RCC 7860 (cell line): ENCODE measurements at places on chromosomes 11 and 22.

- no peak for DNase-seq
Measured at GRCh38 chr11:111324277-111324720, 26.0 kb downstream of the POU2AF3 start.

DNA sequence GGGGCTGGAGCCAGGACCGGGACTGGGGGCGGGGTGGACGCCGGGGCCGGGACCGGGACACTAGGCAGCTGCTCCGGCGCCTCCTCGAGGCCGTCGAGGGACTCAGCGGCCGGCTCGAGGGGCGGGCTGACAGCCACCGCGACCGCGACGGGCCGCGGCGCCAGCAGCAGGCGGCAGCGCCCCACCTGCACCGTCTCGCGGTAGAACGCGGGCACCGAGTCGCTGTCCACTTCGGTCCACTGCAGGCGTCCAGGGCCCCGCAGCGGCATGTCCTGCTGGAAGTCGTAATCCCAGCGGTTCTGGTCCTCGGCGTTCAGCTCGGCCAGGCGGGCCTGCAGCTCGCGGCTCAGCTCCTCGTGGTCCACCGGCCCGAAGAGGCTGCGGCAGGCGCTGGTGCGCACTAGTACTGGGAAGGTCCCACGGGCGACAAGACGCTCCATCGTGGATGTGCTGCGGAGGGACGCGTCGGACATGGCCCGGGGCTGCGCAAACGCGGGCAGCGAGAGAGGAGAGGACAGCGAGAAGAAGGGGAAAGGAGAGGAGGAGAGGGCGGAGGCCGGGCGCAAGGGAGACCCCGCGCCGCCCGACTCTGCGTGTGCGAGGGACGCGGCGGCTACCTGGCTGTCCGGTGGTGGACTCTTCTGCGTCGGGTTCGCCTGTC is 428 bp downstream of the CDKN1C start:
- no peak for DNase-seq

GRCh38 chr11:4064278-4064955 is 30.2 kb upstream of the RRM1 start:
- DNase-seq, result no peak

- no peak for DNase-seq
Measured at GRCh38 chr11:58616594-58616993, 5.9 kb upstream of the CNTF start.

DNA sequence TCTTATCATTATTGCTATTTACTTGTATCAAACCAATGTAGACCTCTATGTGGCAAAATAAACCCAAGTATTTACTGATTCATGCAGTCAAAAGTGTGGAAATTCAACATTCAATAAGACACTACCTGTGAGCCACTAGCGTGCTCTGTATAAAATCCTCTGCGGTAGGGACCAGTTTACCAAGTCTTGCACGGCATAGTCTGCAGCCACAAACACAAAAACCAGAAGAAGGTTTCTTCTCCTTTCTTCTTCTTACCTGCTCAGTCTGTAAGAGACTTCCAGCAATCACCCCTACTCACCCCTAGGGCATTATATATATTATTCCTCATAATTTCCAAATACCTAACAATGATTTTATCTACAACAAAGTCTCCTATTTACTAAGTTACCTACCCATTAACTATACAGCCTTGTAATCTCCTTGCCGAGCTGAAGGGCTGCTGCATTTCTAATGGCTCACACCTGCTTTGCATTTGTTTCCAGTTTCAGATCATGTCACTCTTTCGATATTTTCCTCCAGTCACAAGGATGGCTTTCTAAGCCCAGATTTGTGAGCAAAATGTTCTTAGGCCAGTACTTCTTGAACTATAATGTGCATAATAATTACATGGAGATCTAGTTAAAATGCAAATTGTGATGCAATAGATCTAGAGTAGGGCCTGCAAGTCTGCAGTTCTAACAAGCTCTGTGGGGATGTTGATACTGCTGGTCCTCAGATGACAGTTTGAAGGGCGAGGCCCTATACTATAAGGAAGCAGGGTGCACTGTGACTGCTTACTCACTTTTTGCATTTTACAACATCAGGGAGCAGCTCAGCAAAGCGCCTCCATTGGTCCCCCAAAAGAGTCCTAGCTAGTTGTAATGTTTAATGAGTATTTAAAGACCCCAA is 191.9 kb upstream of the DDI1 start:
- no peak for DNase-seq

- no peak for DNase-seq
Measured at GRCh38 chr22:39738746-39739145, 154.8 kb downstream of the ENTHD1 start.

GRCh38 chr22:22071455-22071854 is 88.9 kb upstream of the TOP3B start:
- DNase-seq, result no peak

DNA sequence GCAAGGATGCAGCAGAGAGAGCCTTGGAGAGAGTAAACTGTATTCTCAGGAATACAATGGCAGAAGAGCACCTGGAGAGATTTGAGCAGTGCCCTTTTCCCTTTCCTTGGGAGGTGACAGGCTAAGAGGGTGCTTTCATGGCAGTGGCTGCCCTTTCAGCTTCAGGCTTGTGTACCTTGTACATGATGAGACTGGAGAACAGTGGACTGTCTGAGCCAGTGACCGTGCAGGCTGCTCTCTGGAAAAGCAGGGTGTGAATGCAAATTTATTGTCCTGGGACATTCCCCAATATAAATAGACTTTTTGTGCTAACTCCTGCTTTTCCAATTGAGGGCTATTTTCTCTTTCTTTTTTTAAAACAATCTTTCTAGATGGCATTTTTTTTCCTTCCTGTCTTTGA is 99.3 kb downstream of the TRIM44 start:
- no peak for DNase-seq
